ENCODE measurements at places on chromosomes 5 and 9.
A peak's percentile ranks its signal among the peaks of the same experiment; 100 is the strongest.

DNA sequence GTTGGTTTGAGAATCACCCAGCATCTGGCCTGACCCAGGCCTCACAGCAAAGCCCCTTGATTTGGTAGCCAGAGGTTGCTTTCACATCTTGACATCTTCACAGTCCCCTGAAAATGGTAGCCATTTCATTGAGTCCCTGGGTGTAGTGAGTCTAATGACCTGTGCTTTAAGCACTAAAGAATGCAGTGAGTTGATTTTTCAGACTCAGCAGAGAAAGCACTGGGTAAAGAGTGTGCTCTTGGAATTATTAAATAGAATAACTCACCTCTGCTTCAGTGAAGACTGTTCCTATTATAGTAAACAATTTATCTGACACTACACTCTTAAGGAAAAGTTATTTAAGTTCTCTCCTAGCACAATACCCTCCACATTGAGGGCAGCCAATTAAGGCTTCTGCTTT, 56.2 kb downstream of the PTCD2 start:
- DNase-seq, result no peak

DNA sequence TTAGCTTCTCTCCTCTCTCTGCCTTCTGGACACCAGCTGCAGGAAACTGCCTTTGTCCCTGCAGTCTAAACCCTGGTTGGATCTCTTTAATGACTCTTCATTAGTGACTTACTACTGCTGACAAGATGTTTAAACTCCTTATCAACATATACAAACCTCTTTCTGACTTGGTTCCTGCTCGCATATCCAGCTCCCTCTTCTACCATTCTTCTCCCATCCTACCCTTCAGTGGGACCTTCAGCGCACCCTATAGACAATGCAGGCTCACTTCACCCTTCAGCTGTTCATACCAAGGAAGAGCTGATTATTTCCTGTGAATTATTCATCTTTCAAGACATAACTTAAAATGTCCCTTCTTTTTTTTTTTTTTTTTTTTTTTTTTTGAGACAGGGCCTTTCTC, 436.5 kb downstream of the KIAA0825 start:
- no peak for DNase-seq

GRCh38 chr9:91558879-91559278, 135.2 kb upstream of the NFIL3 start:
- no peak for DNase-seq

DNA sequence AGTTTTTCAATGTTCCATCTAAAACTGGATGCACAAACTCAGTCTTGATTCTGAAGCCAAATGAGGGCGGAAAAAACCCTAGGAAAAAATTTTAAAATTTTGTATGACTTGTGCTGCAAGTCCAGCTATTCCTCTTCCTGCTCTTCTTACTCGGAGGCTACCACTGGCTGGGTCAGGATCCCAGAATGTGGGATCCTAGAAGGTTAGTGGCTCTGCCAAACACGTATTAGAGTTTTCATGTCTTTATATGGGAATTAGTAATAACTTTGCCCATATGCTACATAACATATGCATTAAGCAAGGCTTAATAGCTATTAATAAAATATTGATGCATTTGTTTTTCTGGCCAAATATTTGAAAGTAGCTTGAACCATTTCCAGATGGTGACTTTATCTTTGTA, 458.3 kb downstream of the AGTPBP1 start:
- no peak for DNase-seq

DNA sequence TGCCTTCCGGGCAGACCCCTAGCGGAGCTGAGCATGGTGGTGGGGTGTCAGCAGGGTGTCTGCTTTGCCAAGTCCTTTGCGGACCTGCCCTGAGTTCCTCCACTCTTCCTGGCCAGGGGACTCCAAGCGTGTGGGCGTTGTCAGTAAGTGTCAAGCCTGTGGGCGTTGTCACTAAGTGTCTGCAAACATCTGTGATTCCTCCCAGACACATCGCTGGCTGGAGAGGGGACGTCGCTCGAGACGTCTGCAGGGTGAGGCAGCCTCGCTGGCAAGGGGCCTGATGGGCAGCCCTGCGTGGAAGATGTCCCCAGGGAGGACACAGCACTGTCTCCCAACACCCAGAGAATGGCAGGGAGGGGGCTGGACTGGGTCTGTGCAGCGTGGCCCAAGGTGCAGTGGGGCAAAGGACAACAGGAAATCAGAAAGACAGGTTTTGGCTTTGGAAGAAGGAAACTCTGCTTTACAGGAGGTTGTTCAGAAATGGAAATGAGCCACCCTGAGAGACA, 28.8 kb downstream of the ADAMTSL2 start:
- no peak for DNase-seq

DNA sequence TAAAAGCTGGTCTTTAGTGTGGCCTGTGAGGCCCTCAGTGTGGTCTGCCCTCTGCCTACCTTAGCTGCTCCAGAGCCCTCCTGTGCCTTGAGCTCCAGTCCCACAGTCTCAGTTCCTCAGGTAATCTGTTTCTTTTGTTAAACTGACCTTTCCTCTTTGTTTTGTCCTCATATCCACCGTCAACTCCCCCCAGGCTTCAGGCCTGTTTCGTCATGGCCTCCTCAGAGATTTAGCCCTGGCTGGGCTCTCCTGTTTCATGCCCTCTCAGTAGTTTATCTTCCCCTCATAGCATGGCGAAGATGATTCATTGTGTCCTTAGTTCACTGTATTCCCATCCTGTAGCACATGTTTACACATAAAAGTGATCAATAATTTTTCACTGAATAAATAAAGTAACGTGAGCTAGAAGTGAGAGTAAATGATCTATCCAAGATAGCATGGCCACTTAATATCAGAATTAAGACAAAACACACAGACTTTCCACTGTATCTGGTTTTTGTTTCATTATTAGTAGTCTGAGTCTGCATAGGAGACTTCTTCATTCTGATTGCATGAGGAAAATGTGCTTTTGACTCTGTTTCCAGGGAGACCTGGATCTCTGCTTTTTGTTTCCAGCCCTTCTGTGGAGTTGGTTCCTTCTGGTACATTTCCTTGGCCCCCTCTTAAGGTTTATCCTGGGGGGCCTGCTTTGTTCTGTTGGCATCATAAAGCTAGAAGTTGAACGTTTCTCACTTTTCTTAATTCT, 70.5 kb downstream of the SNX24 start:
- no peak for DNase-seq

DNA sequence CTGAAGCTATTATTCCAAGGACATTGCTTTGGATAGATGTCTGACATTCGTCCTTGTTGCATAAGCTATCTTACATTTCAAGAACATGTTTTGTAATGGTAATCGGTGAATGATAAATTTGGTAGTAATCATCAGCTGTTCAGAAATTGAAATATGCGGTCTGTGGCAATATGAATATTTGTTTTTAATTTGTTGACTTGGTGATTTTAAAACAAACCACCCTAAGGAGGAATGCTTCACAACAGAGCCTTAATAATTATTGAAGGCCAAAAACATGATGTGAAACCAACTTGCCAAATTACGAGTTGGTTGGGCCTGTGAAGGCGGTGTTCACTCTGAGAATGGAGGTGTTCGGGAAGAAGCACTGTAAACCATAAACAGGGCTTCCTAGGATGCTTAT, 149.7 kb upstream of the TUT7 start:
- DNase-seq, result no peak

DNA sequence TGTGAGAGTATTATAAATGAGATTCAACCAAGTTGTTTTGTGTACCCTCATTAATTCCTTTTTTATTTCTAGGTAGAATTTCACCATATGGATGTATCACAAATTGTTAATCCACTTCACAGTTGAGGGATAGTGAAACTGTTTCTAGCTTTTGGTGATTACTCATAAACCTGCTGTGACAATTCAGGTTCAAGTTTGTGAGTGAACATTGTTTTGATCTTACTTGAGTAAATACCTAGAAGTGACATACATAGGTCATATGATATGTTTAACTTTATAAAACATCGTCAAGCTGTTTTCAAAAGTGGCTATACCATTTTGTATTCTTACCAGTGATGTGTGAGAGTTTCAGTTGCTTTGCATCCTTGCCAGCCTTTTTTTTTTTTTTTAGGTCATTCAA, 112.9 kb downstream of the CAMK4 start:
- no peak for DNase-seq

DNA sequence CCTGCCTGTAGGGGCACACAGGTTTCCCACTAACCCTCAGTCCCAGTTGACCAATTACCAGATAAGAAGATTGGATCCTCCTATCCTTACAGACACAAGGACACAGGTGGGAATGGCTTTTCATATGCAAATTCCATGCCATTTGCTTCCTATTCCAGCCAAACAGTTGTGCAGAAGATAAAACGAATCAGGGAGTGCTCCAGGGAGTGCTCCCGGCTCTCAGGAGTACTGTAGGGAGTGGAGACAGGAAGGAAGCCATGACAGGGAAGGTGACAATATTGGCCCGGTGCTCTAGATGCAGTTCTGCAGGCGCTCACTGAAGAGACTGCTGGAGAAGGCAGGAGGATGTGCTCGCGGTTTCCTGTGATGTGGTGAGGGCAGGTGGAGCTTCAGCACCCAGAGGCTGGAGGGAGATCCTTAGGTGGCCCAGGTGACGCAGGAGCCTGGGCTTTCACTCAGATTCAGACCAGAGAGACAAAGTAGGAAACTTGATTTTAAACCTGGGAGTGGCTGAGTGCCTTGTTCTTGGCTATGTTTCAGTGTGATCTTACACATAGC, 260.0 kb downstream of the AUH start:
- DNase-seq, result peak; percentile 15

GRCh38 chr5:6744841-6745705, 31.8 kb downstream of the TENT4A start:
- no peak for DNase-seq

GRCh38 chr5:39772307-39772706, 347.5 kb upstream of the DAB2 start:
- no peak for DNase-seq

DNA sequence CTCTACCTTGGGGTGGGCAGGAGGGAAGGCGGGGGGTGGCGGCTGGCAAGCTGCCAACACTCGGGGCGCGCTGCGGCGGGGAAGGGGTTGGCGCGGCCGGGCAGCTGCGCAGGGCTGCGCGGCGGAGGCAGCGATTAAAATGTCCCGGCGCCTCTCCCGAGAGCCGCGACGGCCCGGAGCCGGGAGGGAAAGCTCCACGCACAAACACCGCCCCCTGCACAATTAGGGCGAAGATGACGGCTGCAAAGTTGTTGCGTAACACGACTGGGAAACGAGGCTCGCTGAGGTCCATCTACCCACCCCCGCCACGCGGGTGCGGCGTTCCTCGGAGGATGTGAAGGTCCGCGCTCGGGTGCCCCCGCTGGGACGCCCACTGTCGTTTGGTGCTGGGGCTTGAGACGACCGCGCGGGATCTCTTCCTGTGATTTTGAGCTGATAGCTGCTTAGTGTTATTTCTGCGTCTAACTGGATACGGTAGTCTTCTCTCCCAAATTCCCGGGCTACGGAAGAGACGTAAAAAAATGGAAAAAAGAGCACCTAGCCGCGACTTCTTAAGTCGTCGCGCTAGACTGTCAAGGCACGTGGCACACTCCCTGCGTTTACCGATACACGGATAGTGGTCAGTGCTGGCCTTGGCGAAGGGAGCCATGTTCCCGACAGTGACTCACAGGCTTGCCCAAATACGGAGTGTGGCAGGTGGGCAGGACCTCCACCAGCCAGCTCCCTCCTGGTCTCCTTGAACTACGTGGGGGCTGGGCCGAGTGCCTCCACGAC, 958 bp upstream of the NFIL3 start:
- peak; percentile 32 for DNase-seq

- no peak for DNase-seq
These were observed 11.1 kb upstream of the APTX start for GRCh38 chr9:33012328-33013069.
